ENCODE measurements at places on chromosomes 3 and 15.

DNA sequence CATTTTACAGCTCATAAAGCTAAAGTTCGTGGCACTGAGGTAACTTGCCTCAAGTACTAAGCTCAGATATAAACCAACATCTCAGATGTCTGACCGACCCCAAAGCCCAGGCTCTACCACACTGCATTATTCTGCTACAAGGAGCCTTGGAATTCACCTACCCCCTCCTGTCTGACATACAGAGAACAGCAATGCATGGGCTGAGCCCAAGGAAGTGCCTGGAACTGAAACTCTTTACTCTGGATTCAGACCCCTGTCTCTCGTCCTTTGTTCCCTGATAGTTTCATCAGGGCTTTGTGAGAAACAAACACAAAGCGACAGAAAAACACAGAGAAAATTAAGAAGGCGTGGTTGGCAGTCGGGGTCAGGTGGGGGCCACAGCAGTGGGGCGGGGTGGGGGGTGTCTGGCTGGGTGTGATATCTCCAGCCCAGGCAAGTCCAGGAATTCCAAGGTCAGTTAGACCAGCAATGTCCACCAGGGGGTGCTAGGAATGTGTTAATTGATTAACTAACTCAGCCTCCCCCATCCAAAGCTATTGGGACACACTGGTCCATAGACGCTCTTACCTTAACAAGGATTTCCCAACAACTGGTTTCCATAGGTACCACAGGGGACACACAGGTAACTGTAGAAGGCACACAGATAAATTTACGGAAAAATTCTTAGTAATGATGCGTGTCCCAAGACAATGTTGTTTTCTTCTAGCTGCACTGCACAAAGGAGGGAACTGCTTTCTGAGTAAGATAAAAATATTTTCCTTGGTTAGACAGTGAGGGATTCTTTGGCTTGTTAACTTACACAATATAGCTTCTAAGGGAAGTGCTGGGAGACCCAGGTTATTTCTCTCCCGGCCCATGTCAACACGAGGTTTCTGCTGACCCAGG is 18.8 kb upstream of the SSUH2 start:
- peak; percentile 64 for DNase-seq

DNA sequence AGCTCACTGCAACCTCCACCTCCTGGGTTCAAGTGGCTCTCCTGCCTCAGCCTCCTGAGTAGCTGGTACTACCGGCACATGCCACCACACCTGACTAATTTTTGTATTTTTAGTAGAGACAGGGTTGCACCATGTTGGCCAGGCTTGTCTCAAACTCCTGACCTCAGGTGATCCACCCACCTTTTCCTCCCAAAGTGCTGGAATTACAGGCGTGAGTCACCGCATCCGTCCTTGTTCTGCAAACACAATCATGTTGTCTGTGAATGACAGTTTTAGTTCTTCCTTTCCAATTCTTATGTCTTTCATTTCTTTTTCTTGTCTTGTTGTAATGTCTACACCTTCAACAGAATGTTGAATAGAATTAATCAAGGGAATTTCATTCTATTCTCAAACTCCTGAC is 16.3 kb upstream of the SMCO1 start:
- no peak for DNase-seq

GRCh38 chr3:191631496-191631895 is 170.5 kb downstream of the PYDC2 start:
- DNase-seq, result no peak

- no peak for DNase-seq
Measured at GRCh38 chr3:64638981-64639481, 48.8 kb downstream of the ADAMTS9 start.

DNA sequence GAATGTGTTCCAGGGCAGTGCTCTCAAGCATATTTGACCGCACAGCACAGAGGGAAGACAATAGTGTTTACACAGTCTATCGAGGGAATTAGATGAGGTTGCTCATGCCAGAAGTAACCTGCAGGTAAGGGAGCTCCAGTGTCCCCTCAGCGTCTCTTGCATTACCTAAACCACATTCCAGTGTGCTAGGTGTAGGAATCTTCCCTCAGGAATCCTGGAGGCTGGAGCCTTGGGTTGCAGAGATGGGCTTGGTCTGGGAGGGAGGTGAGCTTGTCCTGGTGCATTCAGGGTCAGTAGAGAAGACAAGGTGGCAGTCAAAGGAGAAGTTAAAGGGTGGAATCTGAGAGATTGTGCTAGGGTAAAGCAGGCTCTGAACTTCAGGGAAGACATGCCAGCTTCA is 56.3 kb downstream of the SOX14 start:
- no peak for DNase-seq

- DNase-seq, result no peak
Measured at GRCh38 chr3:133568294-133569014, 5.0 kb upstream of the CDV3 start.

GRCh38 chr15:81052046-81052445 is 51.3 kb downstream of the TLNRD1 start:
- no peak for DNase-seq

DNA sequence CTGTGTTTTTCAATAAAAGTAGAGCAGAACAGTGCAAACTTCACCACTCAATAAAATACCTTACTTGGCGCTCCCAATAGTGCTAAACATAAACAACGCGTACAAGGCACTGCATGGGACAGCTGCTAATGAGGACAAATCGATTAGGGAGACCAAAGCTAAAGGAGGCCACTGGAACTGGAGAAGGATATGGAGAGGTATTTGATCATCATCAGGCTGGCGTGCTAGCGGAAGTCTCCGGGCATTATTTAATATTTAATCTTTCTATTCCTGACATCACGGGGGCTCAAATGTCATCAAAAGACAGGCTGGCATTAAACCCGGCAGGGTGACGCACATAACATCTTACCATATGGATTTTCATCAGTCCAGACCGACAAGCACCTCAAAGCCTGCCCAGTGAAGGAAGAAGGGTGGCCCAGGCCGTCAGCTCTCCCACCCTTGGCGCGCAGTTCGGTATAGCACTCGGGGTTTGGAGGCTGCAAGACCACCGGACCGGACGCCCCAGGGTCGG is 604 bp downstream of the CCPG1 start:
- DNase-seq, result peak; percentile 26

DNA sequence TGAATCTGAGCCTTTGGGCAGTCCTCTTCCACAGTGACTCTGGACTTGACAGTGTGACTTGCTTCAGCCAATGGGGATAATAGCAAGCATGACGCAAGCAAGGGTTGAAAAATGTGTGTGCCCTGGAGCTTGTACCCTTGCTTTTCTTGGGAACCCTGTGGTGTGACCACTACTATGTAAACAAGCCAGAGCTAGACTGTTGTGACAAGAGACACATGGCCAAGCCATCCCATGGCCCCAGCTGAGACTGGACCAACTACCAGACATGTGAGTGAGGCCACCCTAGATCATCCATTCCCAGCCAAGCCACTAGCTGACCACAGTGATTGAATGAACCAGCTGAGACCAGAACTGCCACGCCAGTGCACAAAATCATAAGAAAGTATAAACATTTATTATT is 11.8 kb downstream of the MYO1E start:
- no peak for DNase-seq

DNA sequence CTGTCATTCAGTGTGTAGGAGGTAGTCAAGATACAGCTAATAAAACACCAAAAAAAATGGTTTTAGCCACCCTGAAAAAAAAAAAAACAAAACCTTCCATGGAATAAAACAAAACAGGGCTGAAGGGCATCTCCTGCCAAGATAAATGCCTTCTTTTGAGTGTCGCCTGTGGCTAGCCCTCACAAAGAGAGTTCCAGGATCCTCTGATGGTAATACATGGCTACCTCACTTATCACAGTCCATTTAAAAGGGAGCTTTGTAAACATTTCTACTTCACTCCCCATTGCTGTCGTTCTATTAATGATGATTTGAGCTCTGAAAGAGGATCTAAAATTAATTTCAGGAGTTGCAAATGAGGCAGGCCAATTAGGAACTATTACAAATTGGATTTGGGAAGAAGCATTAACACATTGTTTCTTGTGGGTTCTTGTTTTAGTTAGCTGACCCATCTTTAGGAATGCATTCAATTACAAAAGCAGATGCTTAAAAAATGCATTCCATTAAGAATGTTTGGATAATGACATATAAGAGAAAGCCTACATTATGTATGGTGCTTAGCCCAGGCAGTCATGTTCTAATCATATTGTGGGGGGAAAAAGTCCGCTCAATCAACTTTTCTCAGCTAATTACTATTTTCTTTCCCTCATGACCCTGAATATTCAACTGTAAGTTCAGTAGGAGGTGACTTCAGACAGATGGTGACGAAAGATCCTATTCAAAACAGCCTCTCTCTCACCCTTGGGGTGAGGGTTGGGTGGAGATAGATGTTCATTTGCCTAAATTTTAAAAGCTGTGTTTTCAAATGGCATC is 255.1 kb upstream of the WNT5A start:
- DNase-seq, result no peak

DNA sequence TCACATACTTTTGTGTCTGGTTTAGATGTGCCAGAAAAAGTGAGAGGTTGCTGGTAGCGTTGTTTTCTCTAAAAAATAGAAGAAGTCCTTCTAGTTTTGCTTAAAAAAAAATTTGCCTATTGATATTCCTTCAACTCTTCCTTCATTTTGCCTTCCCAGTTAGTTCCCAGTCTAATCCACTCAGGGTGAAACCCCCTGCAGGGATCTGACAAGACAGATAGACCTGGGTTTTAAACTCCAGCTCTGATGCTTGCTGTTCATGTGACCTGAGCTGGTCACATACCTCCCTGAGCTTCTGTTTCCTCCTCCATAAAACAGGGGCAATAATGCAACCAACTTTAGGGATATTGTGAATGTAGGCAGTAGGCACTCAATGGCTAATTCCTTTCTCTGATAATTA is 18.6 kb upstream of the KCTD6 start:
- DNase-seq, result no peak

GRCh38 chr15:89101302-89102193 is 13.3 kb downstream of the ABHD2 start:
- no peak for DNase-seq

DNA sequence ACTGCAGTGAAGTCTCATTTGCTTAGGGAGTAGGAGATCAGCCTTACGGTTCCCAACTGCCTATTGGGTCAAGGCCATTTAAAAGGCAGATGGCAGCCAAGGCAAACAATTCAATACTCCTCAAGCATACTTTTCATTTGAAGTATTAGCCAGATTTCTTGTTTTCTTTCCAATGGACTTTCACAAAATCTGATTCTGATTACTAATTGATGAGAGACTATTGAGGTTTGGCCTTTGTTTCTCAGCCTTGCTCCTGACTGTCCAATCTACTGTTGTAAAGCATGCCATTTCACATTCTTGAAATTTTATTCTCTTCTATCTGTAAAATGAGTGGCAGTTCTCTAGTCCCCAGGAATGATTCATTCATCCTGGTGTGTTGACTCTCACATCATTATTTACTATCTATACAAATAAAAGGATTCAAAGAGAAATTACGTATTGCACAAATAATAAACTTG is 166.2 kb upstream of the TGFBR2 start:
- DNase-seq, result no peak

- no peak for DNase-seq
Measured at GRCh38 chr15:95758851-95759250, 571.6 kb upstream of the NR2F2 start.

DNA sequence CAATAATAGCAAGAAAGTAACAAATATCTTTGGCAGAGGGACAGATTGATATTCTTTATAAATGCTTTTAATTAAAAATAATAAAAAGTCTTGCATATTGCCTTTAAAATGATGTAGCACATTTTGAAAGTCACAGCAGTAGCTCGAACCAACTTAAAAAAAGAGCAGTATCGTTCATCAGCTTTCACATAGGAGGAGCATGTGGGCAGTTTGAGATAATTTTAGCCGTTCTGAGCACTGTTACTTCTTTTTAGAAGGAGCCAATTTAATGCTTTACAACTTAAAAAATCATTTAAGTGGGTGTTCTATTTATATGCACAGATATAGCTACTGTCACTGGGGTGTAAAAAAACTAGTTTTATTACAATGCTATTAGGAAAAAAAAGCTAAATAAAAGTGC is 622.7 kb upstream of the GBE1 start:
- no peak for DNase-seq

DNA sequence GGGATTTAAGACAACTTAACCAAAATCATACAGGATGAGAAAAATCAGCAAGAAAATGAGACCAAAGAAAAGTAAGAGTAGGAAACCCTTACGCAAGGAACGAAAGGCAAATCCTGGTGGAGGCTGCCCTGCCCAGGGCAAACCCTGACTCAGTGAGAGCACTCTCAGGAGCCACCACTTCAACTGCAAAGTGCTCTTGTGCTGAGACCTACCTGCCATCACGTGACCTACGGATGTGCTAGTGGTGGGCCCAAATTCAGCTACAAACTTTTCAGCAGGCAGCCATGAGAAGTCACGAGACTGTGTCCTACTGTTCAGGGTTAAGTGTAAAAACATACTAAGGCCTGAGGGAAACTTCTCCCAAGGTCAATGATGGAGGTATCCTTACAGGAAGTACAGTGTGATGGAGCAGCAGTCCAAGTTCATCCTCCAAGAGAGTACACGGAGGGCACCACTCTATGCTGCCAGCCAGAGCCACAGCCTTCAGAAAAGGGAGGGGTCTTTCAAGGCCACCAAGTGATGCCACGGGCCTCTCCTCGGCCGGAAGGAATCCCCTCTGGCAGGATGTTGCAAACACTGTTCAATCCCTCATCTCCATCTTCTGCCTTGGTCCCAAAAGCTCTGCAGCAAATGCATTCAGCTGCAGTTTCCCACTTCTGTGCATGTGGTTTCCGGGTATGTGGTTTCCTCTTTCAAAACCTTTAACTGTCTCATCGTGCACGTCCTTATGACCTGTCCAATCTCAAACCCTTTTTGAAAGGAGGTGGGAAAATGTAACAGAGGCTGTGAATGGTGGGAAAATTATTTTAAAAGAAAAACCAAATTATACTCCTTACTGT is 9.5 kb downstream of the CHSY1 start:
- no peak for DNase-seq

DNA sequence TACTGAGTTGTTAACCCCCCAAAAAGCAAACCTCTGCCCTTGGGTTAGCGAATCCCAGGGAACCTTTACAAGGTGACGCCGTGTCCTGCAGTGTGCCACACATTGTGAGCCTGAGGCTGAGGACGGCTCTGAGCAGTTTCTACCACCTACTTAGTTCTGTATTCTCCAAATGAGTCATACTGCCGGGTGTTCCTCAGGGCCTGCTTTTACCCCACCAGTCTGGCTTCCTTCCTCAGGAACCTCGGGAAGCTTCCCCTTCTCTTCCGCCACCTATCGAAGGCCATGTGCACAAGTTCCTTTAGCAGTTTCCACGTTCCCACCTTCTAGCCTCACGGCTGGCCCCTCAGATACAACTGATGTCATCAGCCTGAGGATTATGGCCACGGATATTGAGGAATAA is 384.0 kb upstream of the TPM1 start:
- no peak for DNase-seq
